ENCODE measurements at places on chromosomes 12 and 14. TPM values are rescaled to one million over a fixed set of nuclear protein-coding genes. Genes with fewer than 3 reads are reported as not detected.

DNA sequence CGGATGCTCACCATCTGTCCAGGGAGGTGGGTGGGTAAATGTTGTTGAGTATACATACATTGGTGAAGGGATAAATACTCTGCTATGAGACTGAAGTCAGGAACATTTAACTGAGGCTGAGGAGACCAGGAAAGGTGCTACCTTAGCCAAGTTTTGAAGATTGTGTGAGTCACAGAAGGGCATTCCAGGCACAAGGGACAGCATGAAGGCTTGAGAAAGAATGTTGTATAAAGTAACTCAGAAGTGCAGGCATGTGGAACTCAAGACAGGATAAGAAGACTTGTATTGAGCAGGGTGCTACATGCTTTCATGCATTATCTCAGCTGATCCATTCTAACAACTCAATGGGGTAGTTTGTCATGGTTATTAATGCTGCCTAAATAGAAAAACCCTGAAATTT is 112.7 kb downstream of the IPO8 start:
- H3K4me1 ChIP-seq = no peaks in the 10 kb centered on the region
- H3K4me3 ChIP-seq = no peak overlapping the region
- no peaks in the 10 kb centered on the region for H3K36me3 ChIP-seq
- H3K27me3 ChIP-seq = no peaks in the 10 kb centered on the region

DNA sequence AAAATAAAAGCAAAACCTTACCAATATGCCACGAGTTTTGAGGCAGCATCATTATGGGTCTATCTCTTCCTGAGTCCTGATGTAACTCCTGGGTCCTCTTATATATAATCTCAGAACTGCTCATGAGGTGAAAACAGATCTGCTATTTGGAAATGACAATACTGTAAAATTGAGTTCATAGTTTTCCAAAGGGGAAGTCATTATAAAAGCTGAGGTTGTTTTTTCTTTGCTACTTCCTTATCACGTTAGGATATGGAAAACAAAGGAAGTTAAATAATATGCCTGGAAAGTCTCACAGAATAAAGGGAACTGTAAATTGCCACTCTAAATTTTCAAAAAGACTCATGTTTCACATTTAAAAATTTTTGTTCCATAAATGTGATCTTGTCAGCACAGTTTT is at the start of gene CD163L1:
Gene CD163L1 (minus strand): TSS at position 78 of the 400 bp plus-strand sequence. CDS start 26 bp downstream, at position 52.
- no peaks in the 10 kb centered on the region for H3K36me3 ChIP-seq
- H3K27ac ChIP-seq = no peak within 1 kb of the TSS
- no peaks in the 10 kb centered on the region for H3K4me1 ChIP-seq
- no peak within 1 kb of the TSS for H3K4me3 ChIP-seq
- H3K27me3 ChIP-seq = peaks cover 21% of the 10 kb centered on the region
- no peak for DNase-seq

- no peak overlapping the region for H3K4me3 ChIP-seq
- no peak overlapping the region for H3K27ac ChIP-seq
- H3K27me3 ChIP-seq = no peaks in the 10 kb centered on the region
Measured at GRCh38 chr14:68409387-68409786, 383.5 kb downstream of the ZFP36L1 start.

GRCh38 chr12:91877022-91877421 is 268.6 kb downstream of the BTG1 start:
- H3K4me1 ChIP-seq = no peaks in the 10 kb centered on the region
- no peak for DNase-seq
- no peaks in the 10 kb centered on the region for H3K36me3 ChIP-seq
- H3K27me3 ChIP-seq = no peaks in the 10 kb centered on the region
- H3K4me3 ChIP-seq = no peak overlapping the region

DNA sequence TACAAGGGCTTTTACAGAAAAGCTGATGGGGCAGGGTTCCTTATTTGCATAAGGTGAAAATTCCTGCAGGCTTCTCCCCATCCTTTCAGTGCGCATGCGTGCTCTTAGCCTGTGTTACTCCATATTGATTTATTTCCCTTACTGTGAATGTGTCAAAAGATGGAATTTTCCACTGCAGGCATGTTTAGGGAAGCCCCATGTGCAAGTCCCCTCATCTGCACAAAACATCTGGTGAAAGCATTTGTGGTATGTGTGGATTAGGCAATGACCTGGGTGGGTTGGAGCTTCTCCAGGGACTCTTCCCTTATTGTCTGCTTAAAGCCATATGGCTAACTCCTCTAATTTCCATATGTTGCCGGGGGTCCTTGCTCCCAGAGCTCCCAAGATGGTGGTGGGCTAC is 912.7 kb upstream of the LRFN5 start:
- no peak for DNase-seq
- no peaks in the 10 kb centered on the region for H3K4me1 ChIP-seq
- H3K4me3 ChIP-seq = no peak overlapping the region
- no peaks in the 10 kb centered on the region for H3K27me3 ChIP-seq
- H3K27ac ChIP-seq = no peak overlapping the region

DNA sequence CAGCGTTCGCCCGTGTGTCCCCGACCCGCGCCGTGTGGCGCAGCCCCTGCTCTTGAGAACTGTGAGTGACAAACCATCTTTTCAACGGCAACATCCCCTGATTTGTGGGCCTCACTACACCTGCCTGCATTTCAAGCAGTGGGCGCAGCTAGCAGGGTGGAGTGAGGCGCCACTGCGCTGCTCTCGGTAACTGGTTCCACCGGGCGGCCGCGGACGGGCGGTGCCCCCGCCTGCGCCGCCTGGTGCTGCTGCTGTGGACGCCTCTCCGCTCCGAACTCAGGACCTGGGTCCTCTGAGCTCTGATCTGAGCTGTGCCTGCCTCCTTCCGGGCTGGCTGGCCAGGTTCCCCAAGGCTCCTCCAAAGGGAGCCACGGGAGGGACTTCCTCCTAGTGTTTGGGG is 5.9 kb upstream of the DEGS2 start:
- no peak overlapping the region for H3K4me3 ChIP-seq
- no peak for DNase-seq
- no peak overlapping the region for H3K27ac ChIP-seq
- H3K4me1 ChIP-seq = no peaks in the 10 kb centered on the region

DNA sequence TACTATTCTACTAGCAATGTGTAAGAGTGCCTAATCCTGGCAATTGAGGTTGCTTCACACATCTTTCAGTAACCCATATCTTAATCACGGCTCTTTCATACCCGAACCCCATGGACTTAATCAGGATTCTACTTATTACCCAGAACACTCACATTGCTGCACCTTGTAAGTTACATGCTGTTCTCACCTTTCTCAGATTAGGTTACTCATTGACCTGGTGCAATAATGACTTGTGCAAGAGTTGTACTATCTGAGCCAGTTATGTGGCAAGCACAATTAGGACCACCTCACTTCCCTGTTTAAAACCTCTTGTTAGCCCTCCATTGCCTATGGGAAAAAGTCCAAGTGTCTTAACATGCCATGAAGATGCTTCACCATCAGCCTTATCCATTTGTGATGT is 306.7 kb upstream of the E2F7 start:
- H3K36me3 ChIP-seq = no peaks in the 10 kb centered on the region
- H3K4me3 ChIP-seq = no peak overlapping the region
- no peak for DNase-seq
- H3K4me1 ChIP-seq = no peaks in the 10 kb centered on the region

DNA sequence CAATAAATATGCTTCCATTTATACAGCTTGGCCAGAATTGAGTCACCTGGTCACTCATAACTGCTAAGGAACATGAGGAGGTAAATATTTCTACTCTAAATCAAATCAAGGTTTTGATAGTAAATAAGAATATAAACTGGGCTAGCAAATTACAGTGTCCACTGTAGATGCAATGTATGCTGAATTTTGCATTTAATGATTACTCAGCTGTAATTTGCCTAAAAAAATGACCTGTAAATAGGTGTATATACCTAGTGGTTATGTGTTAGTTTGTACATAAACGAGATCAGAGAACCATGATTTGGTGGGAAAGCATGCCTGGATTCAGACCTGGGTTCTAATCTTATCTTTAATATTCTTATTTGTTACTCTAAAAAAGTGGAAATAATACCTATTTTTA is 76.6 kb upstream of the CNTN1 start:
- H3K4me3 ChIP-seq = no peak overlapping the region
- no peak for DNase-seq
- no peak overlapping the region for H3K27ac ChIP-seq
- H3K4me1 ChIP-seq = no peaks in the 10 kb centered on the region
- H3K36me3 ChIP-seq = no peaks in the 10 kb centered on the region
- H3K27me3 ChIP-seq = no peaks in the 10 kb centered on the region

CAPZA3 gene
- total RNA-seq = not detected

WNT1 gene
- not detected for total RNA-seq

CLEC9A gene
- total RNA-seq = not detected

DCD gene
- total RNA-seq = not detected
